Large intestine (tissue), 12 donors: ENCODE measurements at places on chromosomes 7 and 10.

DNA sequence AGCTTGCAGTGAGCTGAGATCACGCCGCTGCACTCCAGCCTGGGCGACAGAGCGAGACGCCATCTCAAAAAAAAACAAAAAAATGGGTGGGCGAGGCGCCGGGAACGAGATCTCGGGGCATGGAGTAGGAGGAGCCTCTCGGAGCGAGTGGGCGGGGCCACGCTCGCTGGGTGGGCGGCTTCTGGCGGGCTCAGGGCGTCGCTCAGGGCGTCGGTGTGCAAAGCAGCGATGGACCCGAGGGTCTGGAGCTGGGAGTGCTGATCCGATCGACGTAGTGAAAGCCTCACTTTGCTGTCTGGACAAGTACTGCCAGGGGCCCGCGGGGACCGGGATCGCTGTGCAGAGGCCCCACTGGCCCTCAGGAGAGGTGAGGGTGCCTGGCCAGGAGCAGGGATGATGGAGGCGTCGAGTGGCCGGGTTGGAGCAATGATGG, 22.6 kb upstream of the AMZ1 start:
- no peak for DNase-seq

DNA sequence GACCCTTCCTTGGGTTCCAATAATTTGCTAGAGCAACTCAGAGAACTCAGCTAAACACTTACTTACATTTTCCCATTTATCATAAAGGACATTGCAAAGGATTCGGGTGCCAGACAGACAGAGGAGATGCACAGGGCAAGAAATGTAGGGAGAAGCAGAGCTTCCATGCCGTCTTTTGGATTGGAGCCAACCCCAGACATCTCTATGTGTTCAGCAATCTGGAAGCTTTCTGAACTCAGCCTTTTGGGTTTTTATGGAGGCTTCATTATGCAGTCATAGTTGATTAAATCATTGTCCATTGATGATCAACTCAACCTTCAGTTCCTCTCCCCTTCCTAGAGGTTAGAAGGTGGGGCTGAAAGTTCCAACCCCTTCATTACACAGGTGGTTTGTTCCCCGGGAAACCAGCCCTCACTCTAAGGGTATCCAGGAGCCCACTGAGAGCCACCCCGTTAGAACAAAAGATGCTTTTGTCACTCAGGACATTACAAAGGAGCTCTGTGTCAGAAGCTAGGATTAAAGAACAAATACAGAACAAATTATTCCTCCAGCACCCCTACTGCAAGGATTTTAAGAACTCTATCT, 211.9 kb upstream of the VSTM2A start:
- DNase-seq, result no peak

- DNase-seq, result peak; percentile 2
Observed at GRCh38 chr10:90148116-90148855, 446.9 kb downstream of the KIF20B start.

DNA sequence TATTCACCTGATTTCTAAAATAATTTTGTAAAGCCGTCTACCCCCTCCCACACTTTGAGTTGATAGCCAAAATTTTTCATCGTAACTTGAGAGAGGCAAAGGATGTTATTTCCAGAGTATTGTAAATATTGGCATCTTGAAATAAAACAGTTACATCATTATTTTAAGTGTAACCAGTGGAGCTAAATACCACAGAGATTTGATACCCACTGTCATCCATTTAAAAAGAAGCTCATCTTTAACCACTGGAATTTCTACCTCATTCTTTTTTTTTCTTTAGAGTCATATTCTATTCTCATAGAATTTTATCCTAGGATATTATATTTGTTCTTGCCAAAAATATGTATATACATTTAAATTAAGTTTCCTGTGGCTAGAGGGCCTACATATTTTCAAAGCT, 48.6 kb downstream of the CAMK1D start:
- no peak for DNase-seq

DNA sequence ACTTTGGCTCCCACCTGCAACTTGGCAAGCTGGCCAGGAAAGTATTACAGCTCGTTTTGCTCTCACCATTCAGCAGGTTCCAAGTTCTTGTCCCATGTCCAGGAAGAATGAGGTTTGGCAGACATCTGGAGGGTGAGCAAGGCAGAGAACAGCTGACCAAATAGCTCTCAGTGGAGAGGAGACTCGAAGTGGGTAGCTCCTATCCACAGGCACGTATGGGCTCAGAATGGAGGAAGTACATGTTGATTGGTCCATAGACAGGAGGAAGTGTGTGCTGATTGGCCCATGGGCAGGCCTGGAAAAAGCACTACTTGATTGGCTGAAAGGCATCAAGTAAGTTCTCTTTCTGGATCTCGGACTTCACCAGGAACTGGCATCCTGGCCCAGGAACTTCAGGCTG, 3.0 kb upstream of the NCAPG2 start:
- DNase-seq, result no peak

GRCh38 chr7:95817866-95818640, 45.7 kb downstream of the DYNC1I1 start:
- DNase-seq, result no peak
